ENCODE measurements at places on chromosomes 12 and 14. TPM values are rescaled to one million over a fixed set of nuclear protein-coding genes. Genes with fewer than 3 reads are reported as not detected.

The SIX4 gene
- total RNA-seq: 0.76 TPM

The ASB2 gene
- 0.83 TPM for total RNA-seq

The CHGA gene
- not detected for total RNA-seq

The AP5M1 gene
- 34.2 TPM for total RNA-seq

The KCNC2 gene
- total RNA-seq: not detected

The SAV1 gene
- total RNA-seq: 13.5 TPM

The TDRD9 gene
- 0.09 TPM for total RNA-seq

GRCh38 chr14:89736881-89737280, 217.6 kb downstream of the EFCAB11 start:
- no peak for DNase-seq

The NCOR2 gene
- total RNA-seq: 52.8 TPM

The P2RX7 gene
- total RNA-seq: 2.2 TPM

GRCh38 chr14:101495284-101495683, 66.0 kb upstream of the DIO3 start:
- no peak for DNase-seq

The ANKRD33 gene
- total RNA-seq: not detected

The AICDA gene
- total RNA-seq: not detected

DNA sequence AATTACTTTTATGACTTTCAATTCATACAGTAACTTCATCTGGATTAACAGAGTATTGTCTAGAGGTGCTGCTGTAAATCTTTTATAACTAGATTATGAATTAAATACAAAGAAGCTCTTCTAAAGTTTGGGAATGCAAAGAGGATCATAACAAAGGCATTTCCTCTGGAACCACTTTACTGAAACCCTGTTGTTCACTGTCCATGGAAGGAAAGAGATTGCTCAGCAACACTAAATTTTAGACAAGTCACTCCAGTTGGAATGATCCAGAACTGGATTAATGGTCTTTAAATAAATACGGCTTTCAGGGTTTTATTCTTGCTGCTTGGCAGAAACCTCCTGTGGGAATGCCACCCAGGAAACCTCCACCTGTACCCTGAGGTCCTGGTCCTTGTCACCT, 250.6 kb downstream of the KSR2 start:
- no peak for DNase-seq

- no peak for DNase-seq
Observed at GRCh38 chr14:58839233-58839632, 201.5 kb downstream of the DACT1 start.

GRCh38 chr12:2403221-2403976, 350.6 kb downstream of the CACNA1C start:
- no peak for DNase-seq

- no peak for DNase-seq
Observed at GRCh38 chr12:48340943-48341342, 9.8 kb downstream of the ZNF641 start.

DNA sequence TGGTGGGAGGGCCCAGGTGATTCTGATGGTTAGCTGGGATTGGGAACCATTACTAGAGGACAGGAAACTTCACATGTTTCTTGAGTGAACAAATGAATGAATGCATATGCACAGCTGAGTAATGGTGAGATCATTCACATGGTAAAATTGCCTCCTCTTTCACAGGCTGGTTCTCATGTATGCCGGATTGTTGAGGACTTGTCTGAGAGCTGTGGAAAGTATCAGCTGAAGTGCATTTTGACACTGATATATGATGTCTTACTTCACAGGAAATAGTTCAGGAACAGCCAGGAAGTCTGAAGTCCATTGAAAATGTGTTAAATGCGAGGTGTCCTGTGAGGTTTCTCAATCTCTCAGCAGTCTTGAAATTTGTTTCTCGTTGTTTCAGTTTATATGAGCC, 77.6 kb upstream of the DACT1 start:
- no peak for DNase-seq

DNA sequence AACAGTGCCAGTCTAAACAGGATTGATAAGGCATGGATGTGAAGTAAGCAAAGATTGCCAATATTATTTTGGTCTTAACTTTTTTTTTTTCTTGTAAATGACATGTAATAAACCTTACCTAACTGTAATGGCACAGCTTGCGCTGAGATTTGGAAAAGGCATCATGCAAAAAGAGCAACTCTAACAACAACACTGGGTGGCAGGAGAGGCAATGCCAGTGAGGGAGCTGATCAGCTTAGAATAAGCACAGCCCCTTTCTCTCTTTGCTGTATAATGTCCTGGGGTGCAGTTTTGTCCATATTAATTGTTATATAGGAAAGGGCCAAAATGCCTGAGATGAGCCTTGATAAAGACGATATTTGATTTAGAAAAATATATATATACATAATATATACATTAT, 1589.7 kb upstream of the FLRT2 start:
- no peak for DNase-seq

The STAC3 gene
- total RNA-seq: 0.38 TPM

GRCh38 chr12:5963515-5963914, 18.5 kb upstream of the ANO2 start:
- no peak for DNase-seq

The TSPAN19 gene
- not detected for total RNA-seq

- DNase-seq: no peak
Observed at GRCh38 chr12:82942991-82943401, 256.3 kb downstream of the TMTC2 start.

The RPS6KL1 gene
- total RNA-seq: 1.3 TPM

The SART3 gene
- total RNA-seq: 46.0 TPM

GRCh38 chr12:122865268-122866231, 30.3 kb downstream of the HIP1R start:
- no peak for DNase-seq

- DNase-seq: no peak
Observed at GRCh38 chr14:98682033-98682432, 590.0 kb downstream of the BCL11B start.

- DNase-seq: no peak
Observed at GRCh38 chr12:89936631-89937030, 228.0 kb upstream of the ATP2B1 start.

The CAPZA3 gene
- not detected for total RNA-seq

- DNase-seq: no peak
Observed at GRCh38 chr12:26810330-26810729, 22.7 kb downstream of the ITPR2 start.

DNA sequence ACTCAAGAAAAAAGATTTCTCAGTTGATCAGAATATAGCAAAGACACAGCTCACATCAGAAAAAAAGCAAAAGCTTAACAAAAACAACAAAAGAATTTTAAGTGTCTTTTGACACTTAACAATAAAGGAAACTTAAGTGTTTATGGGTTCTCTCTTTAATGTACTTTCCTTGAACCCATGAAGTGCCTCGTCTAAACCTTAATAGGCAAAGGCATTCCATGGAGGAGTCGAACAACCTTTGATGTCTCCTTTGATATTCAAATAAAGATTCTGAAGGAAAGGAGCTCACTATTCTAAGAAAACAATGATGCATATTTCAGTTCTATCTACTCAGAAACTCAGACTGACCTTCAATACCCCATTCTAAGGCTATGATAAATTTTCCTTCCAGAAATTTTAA, 116.7 kb downstream of the TMTC1 start:
- no peak for DNase-seq

DNA sequence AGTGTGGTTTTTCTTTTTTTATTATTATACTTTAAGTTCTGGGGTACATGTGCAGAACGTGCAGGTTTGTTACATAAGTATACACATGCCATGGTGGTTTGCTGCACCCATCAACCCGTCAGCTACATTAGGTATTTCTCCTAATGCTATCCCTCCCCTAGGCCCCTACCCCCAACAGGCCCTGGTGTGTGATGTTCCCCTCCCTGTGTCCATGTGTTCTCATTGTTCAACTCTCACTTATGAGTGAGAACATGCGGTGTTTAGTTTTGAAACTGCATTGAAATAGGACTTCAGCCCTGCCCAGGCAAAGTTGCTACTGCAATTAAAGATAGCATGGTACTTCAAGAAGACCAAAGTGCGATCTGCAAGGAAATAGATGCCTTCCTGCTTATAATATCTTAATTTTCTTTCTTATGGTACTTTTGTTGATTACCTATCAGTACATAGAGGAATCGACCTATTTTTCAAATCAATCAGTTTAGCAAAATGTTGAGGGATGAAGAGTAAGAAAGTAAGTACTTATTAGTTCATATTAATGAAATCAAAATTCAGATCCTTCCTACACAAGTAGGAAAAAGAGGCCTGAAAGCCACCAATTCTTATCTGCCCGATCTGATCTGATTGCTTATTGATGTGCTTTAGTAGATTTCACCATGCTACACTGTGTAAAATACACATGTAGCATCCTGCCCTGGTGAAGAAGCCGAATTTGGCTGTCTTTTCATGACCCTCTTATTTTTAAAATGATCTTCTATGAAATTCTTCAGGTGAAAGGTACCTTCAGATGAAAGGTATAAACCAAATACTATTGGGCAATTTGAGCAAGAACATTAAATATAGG, 1.6 kb downstream of the LTA4H start:
- DNase-seq: no peak

DNA sequence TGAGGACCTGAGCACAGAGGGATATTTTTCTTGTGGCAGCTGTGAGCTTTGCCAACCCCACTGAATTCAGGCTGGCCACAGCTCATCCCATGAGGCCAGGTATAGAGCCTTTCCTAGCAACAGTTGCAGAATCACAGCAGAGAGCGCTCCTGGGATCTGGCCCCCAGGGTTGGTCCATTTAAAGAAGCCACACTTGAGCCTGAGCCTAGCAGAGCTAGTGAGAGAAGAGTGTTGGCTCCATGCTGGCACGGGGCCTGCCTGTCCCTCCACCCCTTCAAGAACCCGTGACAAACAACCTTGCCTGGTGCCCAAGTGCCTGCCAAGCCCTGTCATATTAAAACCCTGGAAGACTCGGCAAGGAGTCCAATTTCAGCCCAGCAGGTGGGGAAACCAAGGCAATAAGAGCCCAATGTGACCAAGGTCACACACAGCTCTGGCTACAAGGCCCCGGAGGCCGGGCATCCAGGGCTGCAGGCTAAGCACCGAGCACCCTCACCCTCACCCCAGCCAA, 91.6 kb downstream of the LRRC74A start:
- DNase-seq: no peak

DNA sequence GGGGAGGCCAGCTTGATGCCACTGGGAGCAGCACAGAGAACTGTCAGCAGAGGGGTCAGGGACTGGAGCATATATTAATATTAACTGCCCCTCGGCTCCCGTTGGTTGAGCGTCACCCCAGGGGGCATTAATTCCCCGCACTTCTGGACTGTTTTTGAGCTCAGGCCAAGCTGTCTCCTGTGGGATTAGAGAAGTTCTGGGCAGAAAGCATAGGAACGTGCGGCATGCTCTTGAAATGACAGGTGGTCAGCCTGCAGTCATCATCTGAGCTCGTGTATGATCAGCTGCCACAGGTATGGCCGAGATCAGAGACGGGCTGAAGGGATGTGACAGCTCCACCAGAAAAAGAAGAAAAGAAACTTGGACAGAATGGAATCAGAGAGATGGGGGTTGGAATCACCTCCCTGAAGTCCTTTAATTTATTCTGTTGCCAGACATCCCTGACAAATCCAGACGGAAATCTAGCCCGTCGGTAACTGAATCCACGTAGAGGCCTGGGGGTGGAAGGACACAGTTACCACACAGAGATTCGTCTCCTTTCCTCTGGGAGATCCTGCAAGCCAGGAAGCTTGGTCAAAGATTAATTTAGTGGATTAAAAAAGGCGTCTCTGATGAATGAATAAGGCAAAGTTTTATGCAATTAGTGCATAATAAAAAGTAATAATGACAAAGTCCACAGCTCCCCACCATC, 23.6 kb downstream of the NR1H4 start:
- no peak for DNase-seq

GRCh38 chr12:43099691-43100163, 452.3 kb downstream of the ADAMTS20 start:
- no peak for DNase-seq

DNA sequence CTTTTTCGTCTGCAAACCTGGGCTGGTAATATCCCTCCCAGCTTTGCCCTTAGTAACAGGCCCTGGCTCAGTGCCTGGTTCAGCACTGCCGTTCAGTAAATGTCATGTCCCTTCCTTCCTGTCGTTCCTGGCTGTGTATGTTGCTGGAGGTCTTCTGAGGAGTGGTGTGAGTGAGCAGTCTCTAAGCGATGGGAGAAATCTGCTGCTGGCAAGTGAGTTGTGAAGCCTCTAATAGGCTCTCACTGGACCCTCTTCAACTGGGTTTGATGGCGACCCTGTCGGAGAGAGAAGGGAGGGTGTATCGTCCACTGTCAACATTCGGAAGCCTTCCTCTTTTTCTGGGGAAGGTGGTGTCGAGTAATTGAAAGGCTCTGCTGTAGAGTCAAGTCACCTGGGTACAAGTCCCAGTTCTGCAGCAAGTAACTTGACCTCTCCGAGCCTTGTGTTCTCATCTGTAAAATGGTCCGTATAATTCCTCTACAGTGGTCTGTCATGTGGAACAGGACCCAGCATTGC, 62.8 kb downstream of the HRK start:
- DNase-seq: no peak

Measured in esophagus squamous epithelium (tissue), 5 donors.